ENCODE measurements at places on chromosomes 2 and 18.

- no peak for DNase-seq
These were observed 162.4 kb downstream of the SCG2 start for GRCh38 chr2:223439786-223440185.

DNA sequence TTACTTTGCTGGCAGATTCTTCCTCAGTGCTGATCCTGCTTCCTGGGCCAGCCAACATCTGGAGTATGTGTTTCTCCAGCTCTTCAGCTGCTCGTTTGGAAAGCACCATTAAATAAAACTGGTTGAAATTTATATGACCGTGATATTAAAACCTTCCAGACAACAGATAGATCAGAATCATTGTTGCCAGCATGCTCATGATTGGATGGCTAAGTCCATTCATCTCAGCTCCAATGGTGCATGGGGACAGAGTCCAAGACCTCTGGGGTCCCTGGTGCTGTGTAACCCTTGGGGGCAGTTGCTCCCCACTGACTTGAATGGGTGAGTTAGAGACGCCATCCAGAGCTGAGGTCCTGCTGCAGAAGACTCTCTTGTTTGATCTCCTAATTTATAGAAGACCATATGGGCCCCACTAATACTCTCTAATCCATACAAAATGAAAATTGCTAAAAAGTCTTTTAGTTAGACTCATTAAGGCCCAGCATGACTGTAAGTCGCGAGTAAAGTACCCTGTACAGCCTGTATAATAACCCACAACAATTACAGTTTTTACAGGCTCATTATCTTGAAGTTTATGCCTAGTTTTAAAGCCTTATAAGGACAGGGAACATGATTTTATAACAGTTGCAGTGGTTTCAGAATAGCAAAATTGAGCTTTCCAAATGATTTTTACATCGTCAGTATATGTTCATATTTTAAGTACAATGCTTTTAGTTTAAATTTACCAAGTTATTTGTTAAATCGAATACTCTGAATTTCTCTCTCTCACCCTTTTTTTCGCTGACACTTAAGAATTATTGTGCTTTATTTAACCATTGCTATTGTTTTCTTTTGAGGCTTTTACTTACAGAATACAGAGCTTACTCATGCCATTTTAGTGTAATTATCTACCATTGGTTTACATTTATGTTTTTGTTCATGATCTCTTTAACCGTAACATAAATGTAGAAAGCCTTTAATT lies 60.0 kb downstream of the CABLES1 start:
- no peak for DNase-seq

- no peak for DNase-seq
These were observed 27.7 kb upstream of the CPS1 start for GRCh38 chr2:210528716-210529115.

GRCh38 chr2:145203891-145204290 lies 684.0 kb upstream of the ZEB2 start:
- no peak for DNase-seq

DNA sequence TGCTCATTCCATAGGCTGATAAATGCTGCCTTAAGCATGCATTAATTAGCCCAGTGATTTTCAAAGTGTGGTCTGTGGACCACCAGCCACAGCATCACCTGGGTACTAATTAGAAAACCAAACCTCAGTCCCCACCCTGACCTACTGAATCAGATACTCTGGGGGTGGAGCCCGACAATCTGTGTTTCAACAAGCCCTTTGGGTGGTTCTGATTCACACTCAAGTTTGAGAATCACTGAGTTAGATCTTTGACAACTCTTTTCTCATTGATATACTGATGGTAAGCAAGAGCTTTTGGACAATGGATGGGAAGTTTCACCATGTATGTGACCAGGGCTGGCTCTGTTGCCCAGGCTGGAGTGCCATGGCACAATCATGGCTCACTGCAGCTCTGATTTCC lies 95.9 kb downstream of the ZCCHC2 start:
- DNase-seq, result no peak

- no peak for DNase-seq
These were observed 910.4 kb upstream of the GYPC start for GRCh38 chr2:125745514-125745913.
